ENCODE measurements at places on chromosomes 11 and 22.

- no peak for DNase-seq
These were observed 27.6 kb upstream of the CCDC34 start for GRCh38 chr11:27390318-27391295.

GRCh38 chr11:19580646-19581045, 132.0 kb upstream of the NAV2 start:
- no peak for DNase-seq

DNA sequence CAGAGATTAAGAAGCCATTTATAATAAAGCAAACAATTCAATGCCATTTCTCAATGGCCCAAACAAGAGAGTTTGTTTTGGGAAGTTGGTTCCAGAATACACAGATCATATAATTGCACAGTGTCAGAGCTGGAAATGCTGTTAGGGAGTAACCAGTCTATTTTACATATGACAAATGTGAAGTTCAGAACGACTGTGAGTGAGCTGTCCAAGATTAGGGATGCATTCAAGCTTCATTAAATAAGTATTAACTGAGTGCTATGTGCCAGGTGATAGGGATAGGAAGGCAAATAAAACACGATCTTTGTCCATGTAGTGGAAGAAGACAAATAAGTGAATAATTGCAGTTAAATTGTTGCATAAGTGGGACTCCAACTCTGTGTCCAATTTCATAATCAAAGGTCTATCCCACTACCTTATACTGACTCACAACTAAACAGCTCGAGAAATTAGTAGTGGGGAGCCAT, 33.1 kb upstream of the PICALM start:
- no peak for DNase-seq

GRCh38 chr22:41401781-41402648, 20.3 kb downstream of the TEF start:
- DNase-seq: no peak

- no peak for DNase-seq
These were observed 2.4 kb downstream of the FUT4 start for GRCh38 chr11:94546162-94546470.

- DNase-seq: no peak
These were observed 85.2 kb downstream of the VPREB1 start for GRCh38 chr22:22329792-22330191.

DNA sequence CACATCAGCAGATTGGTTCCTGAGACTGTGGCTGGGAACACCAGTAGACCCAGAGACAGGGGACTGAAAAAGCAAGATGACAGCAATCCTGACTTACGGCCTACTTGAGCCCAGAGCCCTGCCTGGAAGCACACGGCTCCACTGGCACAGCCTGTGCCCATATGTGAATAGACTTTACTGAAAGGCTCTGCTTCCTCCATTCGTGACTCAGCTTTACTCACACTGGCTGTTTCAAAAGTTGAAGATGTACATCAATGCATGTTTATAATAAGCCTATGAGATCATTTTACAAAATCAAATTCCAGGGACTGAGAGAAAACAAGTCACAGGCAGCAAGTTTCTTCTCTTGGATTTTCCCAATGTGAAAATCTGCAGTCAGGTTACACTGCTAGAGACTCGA, 134.6 kb upstream of the TEAD1 start:
- no peak for DNase-seq

DNA sequence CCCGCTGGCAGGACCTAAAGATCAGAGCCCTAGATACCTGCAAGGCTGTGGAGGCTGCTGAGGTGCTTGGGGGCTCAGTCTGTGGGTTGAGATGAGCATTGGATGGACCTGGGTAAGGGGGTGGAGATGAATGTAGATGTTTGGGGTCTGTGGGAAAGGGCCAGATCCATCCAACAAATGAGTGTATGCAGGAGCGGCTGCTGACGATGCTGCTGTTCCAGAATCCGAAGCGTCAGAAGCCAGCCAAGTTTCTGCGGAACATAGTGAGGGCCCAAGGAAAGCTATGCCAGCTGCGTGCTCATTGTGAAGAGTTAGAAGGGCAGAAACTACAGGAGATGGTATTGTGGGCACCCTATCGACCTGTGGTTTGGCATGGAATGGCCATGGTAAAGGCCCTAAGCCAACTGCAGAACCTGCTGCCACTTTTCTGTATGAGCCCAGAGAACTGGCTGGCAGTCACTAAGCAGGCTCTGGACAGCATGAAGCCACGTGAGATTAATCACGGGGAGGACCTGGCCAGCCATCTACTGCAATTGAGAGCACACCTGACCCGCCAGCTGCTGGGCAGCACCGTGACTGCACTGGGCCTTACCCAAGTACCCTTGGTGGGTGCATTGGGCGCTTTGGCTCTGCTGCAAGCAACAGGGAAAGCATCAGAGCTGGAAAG, 36.6 kb downstream of the RRP8 start:
- no peak for DNase-seq

- no peak for DNase-seq
These were observed 19.4 kb upstream of the ACCSL start for GRCh38 chr11:44028401-44028800.

DNA sequence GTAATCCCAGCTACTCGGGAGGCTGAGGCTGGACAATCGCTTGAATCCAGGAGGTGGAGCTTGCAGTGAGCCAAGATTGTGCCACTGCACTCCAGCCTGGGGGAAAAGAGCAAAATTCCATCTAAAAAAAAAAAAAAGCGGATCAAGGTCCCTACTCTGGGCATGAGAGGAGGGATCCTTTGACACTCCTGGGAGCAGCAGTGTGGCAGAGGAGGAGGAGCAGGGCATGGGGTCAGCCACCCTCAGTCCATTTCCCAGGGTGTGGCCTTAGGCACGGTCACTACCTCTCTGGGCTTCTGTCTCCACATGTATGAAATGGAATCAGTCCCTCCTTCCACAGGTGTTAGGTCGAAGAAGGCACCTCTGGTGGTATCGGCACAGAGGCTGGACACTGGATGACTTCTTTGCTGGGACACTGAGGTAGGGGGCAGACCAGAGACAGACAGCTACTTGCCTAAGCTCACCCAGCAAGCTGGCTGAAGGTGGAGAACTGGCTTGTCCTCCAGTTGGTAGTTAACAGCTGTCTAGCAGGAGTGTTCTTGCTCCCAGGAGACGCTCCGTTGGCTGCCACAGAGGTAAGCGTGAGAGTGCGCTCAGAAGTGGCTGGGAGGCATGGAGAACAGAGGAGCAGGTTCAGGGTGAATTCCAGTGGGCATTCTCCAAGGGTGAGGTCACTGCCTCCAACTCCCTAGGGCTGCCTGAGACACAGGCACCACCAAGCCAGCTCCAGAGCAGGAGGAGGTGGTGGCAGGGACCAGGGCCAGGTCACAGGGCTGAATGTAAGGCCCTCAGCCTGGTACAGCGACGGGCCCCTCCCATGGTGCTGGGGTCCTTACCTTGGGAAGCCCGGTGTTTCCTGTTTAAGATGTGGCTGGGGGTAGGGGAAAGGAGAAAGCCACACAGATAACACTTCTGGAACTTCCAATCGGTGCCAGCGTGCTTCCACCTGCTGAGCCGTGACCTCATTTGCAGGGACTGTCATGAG, 19.5 kb downstream of the TXN2 start:
- DNase-seq: no peak

GRCh38 chr11:30775233-30775522, 189.0 kb upstream of the MPPED2 start:
- no peak for DNase-seq

DNA sequence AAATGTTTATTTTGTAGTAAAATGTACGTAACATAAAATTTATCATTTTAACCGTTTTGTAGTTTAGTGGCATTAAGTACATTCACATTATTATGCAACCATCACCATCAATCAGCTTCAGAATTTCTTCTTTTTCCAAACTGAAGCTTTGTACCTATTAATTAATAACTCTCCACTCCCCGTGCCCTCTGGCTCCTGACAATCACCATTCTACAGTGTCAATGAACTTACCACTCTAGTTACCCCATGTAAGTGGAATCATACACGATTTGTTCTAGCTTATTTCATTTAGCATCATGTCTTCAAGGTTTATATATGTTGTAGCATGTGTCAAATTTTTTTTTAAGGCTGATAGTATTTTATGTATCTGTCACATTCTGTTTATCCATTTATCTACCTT, 9.7 kb downstream of the TBCEL start:
- no peak for DNase-seq

GRCh38 chr11:86869966-86870570, 69.7 kb downstream of the PRSS23 start:
- no peak for DNase-seq

DNA sequence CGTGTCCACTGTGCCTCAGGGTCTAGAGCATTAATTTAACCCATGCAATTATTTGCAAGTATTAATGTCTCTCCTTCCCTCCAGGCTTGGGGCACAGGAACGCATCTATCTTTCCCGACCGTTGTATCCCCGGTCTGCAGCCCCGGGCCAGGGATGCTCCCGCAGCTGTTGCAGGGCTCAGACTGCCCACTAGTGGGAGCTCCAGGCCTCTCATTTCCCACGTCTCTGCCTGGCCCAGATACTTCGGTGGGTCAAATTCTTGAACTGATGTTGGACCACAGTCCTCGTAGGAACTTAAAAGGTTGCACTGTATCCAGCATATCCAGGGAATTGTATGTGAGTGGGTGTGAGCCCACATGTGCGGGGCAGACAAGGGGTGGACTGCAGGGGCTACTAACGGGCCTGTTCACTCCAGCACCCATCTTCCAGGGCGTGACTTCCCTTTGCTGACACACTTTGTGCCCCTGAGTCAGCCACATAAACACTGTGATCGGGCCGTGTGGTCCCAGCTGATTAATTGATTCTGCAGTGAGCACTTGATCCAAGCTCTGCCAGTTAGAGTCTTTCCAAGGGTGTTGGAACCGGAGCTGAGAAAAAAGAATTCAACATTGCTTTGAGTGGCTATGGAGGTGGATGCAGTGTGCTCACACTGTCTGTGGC, 451.3 kb downstream of the TBC1D22A start:
- no peak for DNase-seq

- DNase-seq: no peak
These were observed 658 bp downstream of the ACY3 start for GRCh38 chr11:67649634-67650510.

- DNase-seq: no peak
These were observed 2.7 kb upstream of the LDHAL6A start for GRCh38 chr11:18452927-18453326.

GRCh38 chr22:32327596-32328171, 30.0 kb upstream of the RFPL3 start:
- no peak for DNase-seq

DNA sequence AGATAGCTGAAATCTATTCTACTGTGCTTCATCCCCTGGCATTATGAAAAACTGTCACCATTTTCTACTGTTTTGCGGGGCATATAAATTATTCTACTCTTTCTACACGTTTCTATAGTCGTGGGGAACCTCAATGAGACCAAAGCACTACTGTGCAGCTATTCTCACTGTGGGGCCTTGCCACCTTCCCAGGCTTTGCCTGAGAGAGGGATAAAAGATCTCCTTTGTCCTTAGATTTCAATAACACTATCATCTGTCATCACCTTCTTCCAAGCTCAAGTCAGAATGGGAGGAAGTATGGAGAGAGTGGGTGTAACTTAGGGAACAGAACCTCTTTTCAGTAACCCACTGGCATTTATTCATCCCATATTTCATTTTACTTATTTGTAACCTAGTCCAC, 1462.1 kb upstream of the RAG2 start:
- DNase-seq: no peak

Data from SIG-M5 (cell line).